ENCODE measurements at places on chromosomes 6 and 20. TPM values are rescaled to one million over a fixed set of nuclear protein-coding genes. Genes with fewer than 3 reads are reported as not detected.

The CPXM1 gene
- 3.9 TPM for polyA plus RNA-seq

The GNAS-AS1 gene
- polyA plus RNA-seq: 0.17 TPM

The GLP1R gene
- polyA plus RNA-seq: 1.3 TPM

The SERAC1 gene
- polyA plus RNA-seq: 1.5 TPM

The OLIG3 gene
- not detected for polyA plus RNA-seq

The FITM2 gene
- 60.6 TPM for polyA plus RNA-seq

The RIOK1 gene
- 7.0 TPM for polyA plus RNA-seq

The OPRM1 gene
- polyA plus RNA-seq: not detected

The SIRPD gene
- polyA plus RNA-seq: not detected

The EYA4 gene
- polyA plus RNA-seq: 3.6 TPM

The ANGPT4 gene
- polyA plus RNA-seq: 0.08 TPM

The RNASET2 gene
- 5.7 TPM for polyA plus RNA-seq

The LTB gene
- 0.72 TPM for polyA plus RNA-seq

The ATXN1 gene
- 8.7 TPM for polyA plus RNA-seq

The ASIP gene
- 0.75 TPM for polyA plus RNA-seq

The CHMP4B gene
- polyA plus RNA-seq: 233 TPM

The HS3ST5 gene
- not detected for polyA plus RNA-seq

The BTN1A1 gene
- not detected for polyA plus RNA-seq

The RUNX2 gene
- polyA plus RNA-seq: 0.54 TPM

The AVP gene
- not detected for polyA plus RNA-seq

The ME1 gene
- 8.8 TPM for polyA plus RNA-seq

The HAO1 gene
- polyA plus RNA-seq: not detected

The SLC26A8 gene
- polyA plus RNA-seq: not detected

The APOM gene
- polyA plus RNA-seq: 6.6 TPM

The MSH5 gene
- polyA plus RNA-seq: 2.3 TPM

The TPD52L1 gene
- polyA plus RNA-seq: 13.0 TPM

The PI16 gene
- polyA plus RNA-seq: 23.5 TPM

The POLR1H gene
- polyA plus RNA-seq: 20.9 TPM

The NTSR1 gene
- not detected for polyA plus RNA-seq

The ELOVL5 gene
- polyA plus RNA-seq: 9.6 TPM

The TINAG gene
- 0.15 TPM for polyA plus RNA-seq

The SLC22A16 gene
- not detected for polyA plus RNA-seq
